ENCODE measurements at places on chromosomes 4 and X.

- DNase-seq = no peak
Observed at GRCh38 chr4:123786920-123787319, 390.3 kb downstream of the SPRY1 start.

GRCh38 chr4:143699331-143700045 is 987 bp downstream of the FREM3 start:
- DNase-seq = no peak

DNA sequence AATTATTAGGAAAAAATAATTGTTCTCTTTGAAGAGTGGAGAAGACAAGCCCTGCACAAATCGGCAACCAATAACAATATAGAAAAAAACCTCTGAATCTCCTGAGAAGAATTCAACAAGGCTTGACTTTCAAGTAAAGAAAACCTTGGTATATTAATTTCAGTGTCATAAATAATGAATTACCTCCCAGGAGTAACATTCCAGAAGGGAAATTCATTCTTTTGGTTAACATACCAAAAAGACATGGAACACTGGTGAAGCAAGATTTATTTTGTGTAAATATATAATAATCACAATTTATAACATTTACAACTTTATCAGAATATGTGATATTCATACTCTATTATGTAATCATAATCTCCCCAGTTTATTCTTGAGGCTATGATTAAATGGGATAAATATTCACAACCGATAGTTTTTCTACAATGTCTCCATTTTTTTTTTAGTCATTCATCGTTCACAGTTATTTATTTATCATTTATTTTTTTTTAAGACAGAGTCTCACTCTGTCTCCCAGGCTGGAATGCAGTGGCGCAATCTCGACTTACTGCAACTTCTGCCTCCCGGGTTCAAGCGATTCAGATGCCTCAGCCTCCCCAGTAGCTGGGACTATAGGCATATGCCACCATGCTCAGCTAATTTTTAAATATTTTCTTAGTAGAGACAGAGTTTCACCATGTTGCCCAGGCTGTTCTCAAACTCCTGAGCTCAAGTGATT is 53.0 kb upstream of the RPS6KA6 start:
- no peak for DNase-seq

DNA sequence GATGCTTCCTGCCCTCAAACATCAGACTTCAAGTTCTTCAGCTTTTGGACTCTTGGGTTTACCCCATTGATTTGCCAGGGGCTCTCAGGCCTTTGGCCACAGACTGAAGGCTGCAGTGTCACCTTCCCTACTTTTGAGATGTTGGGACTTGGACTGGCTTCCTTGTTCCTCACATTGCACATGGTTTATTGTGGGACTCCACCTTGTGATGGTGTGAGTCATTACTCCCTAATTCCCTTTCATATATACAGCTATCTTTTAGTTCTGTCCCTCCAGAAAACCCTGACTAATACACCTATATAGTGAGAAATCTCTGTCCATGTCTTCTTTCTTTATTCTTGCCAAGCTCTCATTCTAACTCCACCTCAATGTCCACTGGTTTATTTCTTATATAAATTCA is 736.9 kb upstream of the HS3ST1 start:
- DNase-seq = no peak

GRCh38 chrX:38363046-38363445 is 10.6 kb downstream of the OTC start:
- no peak for DNase-seq

- no peak for DNase-seq
Observed at GRCh38 chr4:109406337-109406931, 27.2 kb upstream of the SEC24B start.

- DNase-seq = no peak
Observed at GRCh38 chr4:126718136-126718535, 914.6 kb upstream of the INTU start.

DNA sequence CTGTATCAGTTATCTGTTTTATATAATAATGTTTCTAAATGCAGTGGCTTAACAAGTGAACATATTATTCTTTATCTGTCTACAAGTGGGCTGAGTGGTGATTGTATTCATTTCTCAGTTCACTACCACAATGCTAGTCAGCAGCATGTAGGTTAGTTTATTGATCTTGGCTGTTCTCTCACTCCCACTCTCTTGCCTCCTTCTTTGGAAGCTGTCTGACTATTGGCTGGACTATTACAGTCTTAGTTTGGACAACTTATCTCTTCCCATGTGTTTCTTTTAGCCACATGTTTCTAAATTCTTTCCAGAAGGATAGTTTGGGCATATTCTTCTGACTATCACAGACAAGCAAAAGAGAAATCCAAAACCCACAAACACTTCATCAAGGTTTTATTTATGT is 459.5 kb upstream of the AGA start:
- DNase-seq = no peak

GRCh38 chrX:9842541-9842940 is 56.3 kb downstream of the SHROOM2 start:
- DNase-seq = no peak

DNA sequence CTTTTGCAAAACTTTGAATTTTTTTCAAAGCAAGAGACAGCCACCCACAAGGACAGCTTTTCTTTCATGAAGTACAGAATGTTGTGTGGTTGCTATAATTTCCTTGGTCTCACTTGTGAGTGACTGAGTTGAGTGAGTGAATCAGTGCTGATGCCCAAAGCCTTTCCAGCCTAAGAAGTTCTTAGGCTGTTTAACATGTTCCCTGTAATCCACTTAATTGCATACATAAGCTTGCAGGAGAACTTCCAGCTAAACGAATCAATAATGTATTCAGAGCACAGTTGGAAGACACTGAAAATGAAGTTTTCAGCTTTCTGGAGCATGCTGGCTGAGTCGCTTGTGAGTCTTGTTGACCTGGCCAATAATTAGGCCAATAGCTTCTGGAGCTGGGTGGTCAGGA is 42.0 kb upstream of the GK2 start:
- DNase-seq = no peak

GRCh38 chr4:27245216-27245615 is 384.6 kb downstream of the STIM2 start:
- DNase-seq = no peak

DNA sequence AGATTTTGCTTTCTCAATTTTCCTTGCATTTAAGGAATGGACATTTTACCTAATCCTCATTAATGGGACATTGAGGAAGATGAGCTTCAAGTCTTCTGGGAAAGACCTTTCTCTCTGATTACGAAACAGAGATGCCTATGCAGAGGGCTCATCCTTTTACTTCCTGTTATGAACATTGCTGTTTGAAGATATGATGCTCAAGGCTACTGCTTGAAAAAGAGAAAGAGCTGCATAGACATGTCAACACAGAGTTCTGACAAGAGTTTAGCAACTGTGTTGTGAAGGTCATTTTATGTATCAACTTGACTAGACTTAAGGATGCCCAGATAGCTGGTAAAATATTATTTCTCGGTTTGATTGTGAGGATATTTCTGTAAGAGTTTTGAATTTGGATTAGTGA is 13.8 kb upstream of the GNPDA2 start:
- DNase-seq = no peak

DNA sequence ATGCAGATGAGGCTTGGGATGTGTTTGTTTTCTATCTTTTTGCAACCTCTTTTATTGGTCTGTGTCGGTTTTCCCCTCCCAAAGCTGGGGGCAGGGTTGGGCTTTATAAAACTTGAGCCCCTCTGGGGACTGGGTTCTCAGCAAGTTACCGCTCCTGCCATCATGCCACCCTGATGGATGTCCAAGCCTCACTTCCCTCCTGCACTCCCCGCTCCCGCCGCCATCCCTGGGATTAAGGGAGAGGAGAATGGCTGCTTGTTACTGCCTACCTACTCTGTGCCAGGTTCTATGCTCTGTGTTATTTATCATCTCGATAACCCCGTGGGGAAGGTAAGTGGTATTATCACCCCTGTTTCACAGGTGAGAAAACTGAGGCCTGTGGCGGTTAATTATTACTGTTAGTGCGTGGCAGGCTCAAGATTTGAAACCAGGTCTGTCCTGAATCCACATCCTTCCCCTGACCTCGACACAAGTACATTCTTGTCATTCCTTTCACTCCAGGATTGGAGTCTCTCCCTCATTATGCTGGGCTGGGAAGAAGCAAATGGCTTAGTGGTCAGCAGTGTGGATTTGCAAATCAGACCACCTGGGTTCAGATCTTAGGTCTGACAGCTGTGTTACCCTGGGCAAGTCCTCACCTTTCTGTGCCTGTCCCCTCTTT is 4.5 kb downstream of the UBA1 start:
- DNase-seq = no peak

DNA sequence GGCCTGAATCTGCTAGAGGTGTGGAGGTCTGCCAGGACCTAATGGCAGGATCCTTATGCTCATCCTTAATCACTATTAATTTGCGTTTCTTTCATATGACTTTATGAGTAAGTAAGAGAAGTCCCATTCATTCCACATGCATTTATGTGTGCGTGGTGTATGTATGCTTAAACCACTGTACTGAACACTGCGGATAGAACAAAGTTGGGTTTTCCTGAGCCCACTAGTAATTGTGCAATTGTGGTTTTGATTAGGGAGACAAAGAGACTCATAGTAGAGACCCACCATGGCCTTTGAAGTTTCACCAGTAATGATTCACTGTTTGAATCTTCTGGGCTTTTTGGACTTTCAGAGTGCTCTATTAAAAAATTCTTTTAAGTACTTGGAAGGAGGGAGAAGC is 498.5 kb upstream of the DIPK2B start:
- no peak for DNase-seq

DNA sequence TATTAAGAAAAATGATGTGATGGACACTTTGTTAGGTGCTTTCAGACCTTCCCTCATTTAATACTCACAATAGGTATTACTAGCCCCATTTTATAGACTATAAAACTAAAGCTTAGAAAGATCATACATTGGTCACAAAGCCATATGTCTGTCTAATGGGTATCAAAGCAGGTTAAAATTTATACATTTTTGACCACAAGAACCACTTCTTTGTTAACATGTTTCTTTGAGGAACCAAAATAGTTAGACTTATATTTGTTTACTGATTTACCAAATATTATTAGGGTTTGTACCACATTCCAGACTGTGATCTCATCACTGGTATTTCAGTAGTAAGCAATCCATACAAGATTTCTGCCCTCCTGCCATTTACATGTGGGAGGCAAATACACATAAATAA is 363.3 kb downstream of the NAF1 start:
- no peak for DNase-seq

DNA sequence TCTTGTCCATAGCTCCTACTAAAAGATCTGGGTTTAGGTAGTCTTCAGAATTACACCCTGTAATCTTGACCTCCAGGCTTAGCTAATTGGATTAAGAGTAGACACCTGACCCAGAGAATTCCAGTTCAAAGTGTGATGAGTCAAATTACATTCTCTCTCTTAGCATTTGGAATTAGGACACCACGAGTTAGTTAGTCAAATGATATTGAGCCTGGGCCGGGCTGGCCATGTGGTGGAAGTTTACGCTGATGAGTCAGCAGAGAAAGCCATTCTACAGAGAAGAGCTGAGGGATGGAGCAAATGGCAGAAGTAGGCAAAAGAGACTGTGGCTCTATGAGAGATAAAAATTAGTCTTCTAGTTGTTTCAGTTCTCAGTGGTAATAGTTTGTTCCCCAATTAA is 31.1 kb downstream of the CEP44 start:
- no peak for DNase-seq

DNA sequence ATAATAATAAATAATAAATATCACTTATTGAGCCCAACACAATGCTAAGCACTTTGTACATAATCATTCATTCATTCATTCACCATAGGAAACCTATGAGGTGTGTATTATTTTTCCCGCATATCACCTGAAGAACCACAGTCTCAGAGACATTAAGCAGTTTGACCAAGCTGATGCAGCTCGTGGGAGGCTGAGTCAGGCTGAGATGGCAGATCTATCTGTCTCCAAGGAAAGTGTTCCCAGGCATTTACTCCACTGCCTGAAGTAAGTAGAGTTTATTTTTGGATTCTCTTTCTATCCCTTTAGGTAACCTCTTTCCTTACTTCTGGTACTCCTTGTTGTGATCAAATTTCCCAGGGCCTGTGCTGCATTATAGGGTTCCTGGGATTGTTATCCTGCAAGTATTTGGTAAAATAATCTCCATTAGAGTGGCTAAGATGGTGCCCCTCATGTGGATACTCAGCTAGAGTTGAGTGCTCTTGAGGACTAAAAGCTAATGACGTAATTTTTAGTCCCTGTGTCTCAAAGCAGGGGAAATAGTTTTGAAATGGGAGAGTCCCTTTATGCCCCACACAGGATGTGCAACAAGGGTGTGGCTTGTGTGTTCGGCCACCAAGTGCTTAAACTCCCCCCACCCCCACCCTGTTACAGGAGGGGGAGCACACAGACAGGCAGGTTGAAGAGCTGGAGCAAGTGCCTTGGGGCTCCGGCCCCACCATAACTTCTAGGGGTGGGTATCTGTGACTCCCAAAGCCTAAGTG is 467.0 kb downstream of the STIM2 start:
- DNase-seq = no peak

- DNase-seq = no peak
Observed at GRCh38 chr4:108417923-108418322, 202.5 kb upstream of the RPL34 start.

DNA sequence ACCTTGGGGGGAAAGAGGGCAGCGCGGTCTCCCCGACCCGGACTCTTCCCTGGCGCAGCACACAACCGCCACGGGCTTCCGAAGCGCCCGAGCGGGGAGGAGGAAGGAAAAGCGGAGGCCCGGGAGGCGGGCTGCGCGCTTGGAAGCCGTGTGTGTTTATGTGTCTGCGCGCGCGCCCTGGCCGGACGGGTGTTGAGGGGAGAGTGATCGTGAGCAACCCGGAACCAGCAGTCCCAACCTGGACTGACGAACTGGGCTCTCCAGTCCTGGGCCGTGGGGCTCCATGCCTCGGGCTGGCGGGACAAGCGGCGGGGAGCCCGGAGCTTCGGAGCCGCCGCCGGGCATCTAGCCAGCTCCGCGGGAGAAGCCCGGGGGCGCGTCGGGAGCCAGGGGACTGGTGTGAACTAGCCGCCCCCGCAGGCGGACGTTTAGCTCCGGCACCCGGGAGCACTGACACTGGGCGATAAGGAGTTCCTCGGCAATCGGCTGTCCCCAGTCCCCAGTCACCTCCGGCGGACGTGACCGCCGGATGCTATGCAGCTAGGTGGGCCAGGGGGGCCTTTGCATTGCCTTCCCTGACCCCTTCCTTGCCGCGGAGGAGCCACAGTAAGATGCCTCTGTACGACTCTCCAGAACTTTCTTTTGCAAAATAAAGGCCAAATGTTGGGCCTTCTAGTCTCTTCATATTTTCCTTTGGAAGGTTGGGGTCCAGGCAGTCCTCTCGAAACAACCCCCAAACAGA is 74.8 kb upstream of the BCOR start:
- no peak for DNase-seq

- no peak for DNase-seq
Observed at GRCh38 chr4:141524116-141524515, 112.3 kb upstream of the IL15 start.

GRCh38 chr4:111955001-111955400 is 190.3 kb upstream of the FAM241A start:
- DNase-seq = no peak

- DNase-seq = no peak
Observed at GRCh38 chrX:21993265-21993664, 38.9 kb upstream of the PHEX start.

GRCh38 chrX:42944381-42944998 is 166.5 kb upstream of the PPP1R2C start:
- DNase-seq = no peak

Data from stimulated activated CD8-positive, alpha-beta memory T cell treated with anti-CD3 and anti-CD28 coated beads, Interleukin-15, amount 100 ng/mL, for 48 hours (primary cell).